ENCODE measurements at places on chromosomes 1 and 21.

DNA sequence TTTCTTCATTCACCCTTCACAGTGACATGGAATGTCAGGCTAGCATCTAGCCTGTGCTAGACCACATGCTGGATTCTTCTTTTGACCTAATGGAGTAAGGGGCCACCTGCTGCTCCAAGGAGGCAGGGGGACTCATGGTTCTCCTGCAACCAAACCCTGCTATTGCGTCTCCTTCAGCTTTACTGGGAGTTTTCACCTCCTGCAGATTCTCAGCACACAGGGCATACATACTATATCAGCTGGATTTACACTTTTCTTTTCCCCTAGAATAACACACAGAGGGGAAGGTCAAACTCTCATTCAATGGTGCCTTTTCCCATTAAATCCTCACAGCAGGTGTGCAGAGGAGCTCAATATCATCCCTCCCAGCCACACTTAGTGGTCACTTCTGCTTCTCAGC, 16.6 kb upstream of the AK5 start:
- DNase-seq = no peak

GRCh38 chr1:181013144-181013543, 9.5 kb downstream of the STX6 start:
- DNase-seq = no peak

GRCh38 chr1:160446945-160447600, 46.7 kb downstream of the VANGL2 start:
- DNase-seq = no peak

- DNase-seq = no peak
These were observed 14.0 kb upstream of the LIN9 start for GRCh38 chr1:226322986-226323385.

DNA sequence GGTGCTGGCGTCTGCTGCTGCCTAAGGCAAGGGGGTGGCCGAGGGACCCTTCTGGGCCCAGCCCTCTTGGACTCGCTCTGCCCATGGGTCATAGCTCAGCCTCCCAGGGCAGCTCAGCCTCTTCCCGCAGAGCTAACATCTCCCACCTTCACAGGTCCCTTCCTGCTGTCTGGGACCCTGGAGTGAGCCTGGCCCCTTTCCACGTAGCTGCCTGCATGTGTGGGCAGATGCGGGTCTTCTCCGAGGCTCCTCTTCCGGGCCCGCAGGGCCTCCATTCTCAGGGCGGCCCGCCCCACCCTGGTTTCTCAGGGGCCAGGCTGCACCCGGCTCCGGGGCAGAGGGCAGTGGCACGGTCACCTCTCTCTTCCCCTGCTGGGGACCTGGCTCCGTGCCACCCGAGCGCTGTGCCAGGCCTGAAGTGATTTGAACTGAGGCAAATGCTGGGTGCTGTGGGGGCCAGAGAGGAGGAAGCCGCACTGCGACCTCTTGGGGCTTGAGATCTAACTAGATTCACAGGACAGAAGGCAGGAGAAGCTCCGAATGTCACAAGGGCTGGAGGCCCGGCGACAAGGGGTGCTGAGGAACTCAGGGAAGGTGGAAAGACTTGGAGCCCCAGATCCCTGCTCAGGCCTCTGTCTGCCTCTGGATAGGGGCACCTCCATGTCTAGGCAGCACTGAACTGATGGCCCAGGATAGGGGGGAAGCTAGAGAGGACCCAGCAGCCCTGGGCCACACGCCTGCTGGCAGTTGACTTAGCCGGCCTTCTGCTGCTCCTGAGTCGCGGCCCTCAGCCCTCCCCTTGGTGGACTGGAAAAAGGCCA, 40.7 kb downstream of the COQ8A start:
- no peak for DNase-seq

DNA sequence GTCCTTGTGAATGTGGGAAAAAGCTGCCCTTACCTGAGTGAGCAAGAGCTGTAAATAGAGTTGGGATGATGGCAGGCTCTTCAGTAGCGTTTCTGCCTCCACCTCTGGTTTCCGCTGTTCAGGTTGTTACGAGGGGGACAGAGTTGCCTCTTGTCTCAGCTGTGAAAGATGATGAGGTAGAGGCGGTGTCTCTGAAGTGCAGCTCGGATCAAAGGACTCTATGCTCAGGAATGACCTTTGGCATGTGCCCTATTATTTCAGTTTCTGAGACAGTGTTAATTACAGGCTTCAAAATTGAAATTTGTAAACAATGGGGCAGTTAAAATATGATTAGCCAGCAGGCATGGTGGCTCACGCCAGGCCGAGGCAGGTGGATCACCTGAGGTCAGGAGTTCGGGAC, 70.3 kb downstream of the VPS26C start:
- DNase-seq = no peak

- DNase-seq = no peak
These were observed 40.2 kb downstream of the IL12RB2 start for GRCh38 chr1:67347688-67348472.

DNA sequence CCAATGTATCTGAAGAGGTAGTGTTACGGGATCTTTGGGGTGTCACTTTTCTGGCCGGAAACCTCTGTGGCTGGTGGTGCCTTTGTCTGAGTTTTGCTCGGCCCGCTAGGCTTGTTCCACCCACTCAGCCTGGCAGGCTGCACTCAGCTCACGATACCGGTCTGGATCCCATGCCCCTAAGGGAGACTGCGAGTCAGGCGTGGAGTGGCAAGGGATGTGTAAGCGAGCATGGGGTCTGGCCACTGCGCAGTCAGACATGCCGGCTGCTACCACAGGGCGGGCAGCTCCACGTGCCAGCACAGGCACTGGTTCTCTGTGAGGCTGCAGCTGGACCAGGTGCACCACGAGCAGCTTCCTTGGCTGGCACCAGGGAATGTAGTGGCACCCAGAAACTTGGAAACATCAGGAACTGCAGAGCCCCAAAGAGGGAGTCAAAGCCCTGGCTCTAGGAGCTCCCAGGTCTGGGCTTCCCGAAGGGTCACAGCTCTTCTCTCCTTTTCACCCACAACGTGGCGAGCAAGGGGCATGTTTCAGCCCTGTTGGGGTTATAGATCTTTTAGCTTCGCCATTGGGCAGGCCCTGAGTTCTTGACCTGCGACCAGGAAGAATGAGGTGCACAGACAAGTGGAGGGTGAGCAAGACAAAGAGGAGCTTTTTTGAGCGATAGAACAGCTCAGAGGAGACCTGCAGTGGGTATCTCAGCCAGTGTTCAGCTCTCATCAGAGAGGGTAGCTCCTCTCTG, 23.8 kb upstream of the LRRC8C start:
- DNase-seq = peak; percentile 43

DNA sequence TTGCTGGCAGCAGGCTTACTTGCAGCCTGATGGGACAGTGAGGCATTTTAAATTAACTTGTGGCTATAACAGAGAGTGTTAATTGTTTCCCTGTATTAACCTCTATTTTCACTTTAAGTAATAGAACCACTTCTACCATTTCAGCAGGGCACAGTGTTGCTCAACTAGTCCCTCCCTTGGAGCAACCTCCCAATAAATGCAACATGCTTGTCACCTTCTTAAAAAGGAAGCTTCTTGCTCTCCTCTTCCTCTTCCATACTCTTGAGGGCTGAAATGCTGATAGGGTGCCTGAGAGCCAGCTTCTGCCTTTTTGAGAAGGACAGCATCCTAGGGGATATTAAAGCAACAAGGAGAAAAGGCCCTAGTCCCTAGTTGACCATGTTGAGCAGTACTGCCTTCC, 52.1 kb downstream of the C4BPA start:
- no peak for DNase-seq

DNA sequence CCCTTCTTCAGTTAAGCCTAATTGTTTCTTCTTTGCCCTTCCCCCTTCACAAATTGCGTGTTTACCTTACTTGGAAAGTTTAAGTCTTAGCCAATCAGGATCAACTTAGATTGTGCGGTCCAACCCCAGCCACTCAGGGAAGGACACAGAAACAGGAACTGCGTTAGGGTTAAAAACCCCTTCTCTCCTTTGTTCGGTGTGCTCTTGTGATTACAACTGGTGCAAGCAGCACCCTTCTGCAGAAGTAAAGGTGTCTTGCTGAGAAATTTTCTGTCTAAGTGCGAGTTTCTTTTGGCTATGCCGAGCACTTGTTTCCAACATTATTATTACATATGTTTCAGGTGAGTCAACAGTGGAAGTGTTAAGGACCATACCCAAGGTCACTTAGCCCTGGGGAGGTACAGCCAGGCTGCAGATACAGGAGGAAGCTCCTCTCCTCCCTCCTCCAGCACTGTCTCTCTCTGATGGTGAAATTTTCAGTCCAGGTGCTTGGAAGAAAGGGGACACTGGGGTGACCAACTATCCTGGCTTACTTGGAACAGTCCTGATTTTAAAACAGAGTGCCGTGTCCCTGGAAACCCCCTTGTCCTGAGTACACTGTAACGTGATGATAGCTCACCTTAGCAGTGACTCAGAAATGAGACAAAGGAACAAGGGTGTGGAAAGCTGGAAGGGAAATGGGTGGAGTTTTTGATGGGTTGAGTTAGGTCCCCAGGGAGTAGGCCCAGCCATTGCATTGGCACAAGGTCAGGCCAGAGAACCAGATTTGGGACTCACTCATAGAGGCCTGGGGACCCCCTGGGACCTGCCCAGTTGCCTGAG, 68.7 kb upstream of the KLHDC7A start:
- no peak for DNase-seq

GRCh38 chr1:180501865-180502360, 464 bp downstream of the ACBD6 start:
- DNase-seq = no peak

- DNase-seq = no peak
These were observed 194.8 kb downstream of the ZZZ3 start for GRCh38 chr1:77487631-77488030.

- DNase-seq = no peak
These were observed 2.3 kb downstream of the ARTN start for GRCh38 chr1:43935711-43936427.

- no peak for DNase-seq
These were observed 228.5 kb upstream of the AJAP1 start for GRCh38 chr1:4425892-4426291.

Data from activated CD8-positive, alpha-beta memory T cell treated with anti-CD3 and anti-CD28 coated beads for 4 hours (primary cell).